ENCODE measurements at places on chromosomes 4 and X.

GRCh38 chr4:181475781-181476507, 767.3 kb upstream of the TENM3 start:
- DNase-seq, result no peak

GRCh38 chrX:10010686-10011085, 43.5 kb downstream of the CLDN34 start:
- DNase-seq, result peak; percentile 45

DNA sequence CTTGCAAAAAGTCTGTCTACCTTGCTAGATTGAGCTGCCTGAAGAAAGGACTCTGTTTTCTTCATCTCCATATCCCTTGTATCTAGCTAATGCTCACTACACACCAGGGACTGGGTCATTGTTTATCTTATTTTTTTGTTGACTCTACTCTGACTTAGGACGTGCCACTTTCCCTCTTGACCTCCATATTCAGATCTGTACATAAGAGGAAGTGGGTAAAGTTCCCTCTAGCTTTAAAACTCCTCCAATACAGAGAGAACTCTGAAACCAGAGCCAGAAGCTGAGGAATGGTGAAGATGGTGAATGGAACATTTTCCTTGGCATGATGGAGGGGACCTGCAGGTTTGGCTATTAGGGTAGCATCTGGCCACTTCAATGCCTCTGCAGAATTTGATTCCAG, 2026.1 kb upstream of the TENM3 start:
- DNase-seq, result no peak

- no peak for DNase-seq
These were observed 14.5 kb downstream of the CMC4 start for GRCh38 chrX:155056471-155056870.

GRCh38 chr4:52423967-52424366, 235.1 kb downstream of the USP46 start:
- no peak for DNase-seq

- DNase-seq, result no peak
These were observed 366.7 kb downstream of the PCDH7 start for GRCh38 chr4:31086756-31087330.

DNA sequence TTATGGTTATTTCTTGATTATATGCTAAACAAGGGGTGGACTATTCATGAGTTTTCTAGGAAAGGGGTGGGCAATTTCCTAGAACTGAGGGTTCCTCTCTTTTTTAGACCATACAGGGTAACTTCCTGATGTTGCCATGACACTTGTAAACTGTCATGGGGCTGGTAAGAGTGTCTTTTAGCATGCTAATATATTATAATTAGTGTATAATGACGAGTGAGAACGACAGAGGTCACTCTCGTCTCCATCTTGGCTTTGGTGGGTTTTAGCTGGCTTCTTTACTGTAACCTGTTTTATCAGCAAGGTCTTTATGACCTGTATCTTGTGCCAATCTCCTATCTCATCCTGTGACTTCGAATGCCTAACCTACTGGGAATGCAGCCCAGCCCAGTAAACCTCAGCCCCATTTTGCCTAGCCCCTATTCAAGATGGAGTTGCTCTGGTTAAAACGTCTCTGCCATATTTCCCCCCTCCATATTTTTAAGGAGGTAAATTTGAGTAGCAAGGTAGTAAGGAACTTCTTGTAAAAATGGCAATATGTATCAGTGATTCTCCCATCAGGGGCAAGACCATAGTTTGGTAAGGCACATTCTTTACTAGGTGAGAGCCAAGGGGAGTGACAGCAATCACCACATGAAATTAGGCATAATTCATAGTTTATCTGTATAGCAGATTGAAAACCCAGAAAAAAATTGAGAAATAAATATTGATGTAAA, 2.6 kb downstream of the CXCL2 start:
- peak; percentile 52 for DNase-seq

DNA sequence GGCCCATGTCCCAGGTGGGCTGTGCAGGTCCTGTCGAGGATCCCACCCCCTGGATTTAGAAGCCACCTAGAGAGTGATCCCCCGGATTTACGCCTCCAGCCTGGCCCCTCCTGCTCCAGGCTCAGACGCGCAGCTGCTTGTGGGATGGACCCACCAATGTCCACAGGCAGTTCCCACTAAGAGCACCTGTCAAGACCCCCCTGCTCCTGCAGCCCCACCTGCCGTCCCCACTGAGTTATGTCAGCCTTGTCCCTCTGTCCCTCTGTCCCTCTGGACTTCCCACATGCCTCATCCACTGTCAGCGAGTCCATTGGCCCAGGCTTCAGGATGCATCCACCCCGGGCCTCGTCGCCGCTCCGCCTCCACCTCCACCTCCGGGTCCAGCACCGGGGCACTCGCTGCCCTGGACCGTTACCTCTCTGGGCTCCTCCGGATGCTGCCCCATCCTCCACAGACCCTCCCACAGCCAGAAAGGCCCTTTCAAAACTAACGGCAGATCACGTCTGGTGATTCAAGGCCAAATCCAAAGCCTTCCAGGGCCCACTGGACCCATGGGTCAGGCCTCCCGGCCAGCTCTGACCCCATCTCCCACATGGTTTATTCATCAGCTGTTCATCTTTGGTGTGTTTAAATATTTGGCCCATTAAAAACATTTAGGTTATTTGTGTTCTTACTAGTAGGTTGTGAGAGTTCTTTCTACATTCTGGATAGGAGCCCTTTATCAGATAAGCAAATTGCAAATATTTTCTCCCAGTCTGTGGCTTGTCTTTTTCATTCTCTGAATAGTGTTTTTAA, 28.3 kb downstream of the HTRA3 start:
- no peak for DNase-seq

GRCh38 chr4:76620723-76621468, 185.9 kb downstream of the SHROOM3 start:
- DNase-seq, result no peak

DNA sequence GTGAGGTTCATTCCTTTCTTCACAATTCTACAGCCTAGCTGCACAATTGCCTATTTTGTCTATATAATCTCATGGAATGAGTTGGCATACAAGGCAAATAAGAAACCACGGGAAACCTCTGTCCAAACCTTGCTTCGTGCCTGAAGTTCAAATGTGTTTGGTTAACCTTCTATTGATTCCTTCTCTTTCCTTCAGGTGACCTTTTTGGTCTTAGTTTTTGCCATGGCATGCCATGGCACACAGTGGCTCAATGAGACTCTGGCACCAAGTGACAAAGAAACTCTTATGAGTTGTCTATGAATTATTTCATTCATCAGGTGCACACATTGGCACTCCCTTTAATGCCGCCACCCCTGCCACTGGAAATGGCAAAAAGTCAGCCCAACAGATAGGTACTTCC, 101.8 kb downstream of the PPARGC1A start:
- DNase-seq, result no peak

- peak; percentile 97 for DNase-seq
These were observed 162.1 kb downstream of the SMIM20 start for GRCh38 chr4:26076000-26076587.

- no peak for DNase-seq
These were observed 32.3 kb upstream of the AFAP1 start for GRCh38 chr4:7971881-7972500.

- DNase-seq, result no peak
These were observed 290.9 kb upstream of the LDB2 start for GRCh38 chr4:17189401-17189720.

All from CD14-positive monocyte (primary cell).